ENCODE measurements at places on chromosomes 7 and 10.

DNA sequence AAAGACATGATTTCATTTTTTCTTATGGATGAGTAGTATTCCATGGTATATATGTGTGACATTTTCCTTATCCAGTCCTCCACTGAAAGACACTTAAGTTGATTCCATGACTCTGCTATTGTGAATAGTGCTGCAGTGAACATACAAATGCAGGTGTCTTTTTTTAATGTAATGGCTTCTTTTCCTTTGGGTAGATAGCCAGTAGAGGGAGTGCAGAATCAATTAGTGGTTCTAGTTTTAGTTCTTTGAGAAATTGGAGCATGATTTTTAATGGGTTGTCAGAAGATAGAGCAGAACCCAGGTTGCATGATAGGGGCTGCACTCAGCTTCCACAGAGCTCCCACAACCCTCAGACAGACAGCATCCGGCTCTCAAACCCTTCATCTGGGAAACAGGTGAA is 152.9 kb upstream of the PLXDC2 start:
- DNase-seq = no peak

DNA sequence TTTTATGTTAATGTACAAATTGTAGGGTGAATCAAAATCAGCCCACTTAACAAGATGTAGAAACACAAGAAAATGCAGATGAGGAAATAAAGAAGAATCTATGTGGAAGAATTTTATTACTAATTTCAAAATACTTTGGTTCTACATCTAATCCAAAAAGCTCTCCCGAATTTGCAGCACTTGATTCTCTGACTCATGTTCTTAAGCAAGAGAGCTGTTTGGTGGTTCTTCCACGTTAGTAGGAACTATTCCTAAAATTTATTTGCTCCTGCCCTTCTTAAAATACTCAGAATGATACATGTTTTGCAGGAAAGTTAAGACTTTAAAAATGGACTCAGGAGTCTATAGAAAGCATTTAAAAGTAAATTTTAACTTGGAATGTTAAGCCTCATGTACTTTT is 91.8 kb downstream of the ZMYND11 start:
- DNase-seq = no peak

- DNase-seq = no peak
Measured at GRCh38 chr10:26801831-26802230, 58.9 kb downstream of the ABI1 start.

DNA sequence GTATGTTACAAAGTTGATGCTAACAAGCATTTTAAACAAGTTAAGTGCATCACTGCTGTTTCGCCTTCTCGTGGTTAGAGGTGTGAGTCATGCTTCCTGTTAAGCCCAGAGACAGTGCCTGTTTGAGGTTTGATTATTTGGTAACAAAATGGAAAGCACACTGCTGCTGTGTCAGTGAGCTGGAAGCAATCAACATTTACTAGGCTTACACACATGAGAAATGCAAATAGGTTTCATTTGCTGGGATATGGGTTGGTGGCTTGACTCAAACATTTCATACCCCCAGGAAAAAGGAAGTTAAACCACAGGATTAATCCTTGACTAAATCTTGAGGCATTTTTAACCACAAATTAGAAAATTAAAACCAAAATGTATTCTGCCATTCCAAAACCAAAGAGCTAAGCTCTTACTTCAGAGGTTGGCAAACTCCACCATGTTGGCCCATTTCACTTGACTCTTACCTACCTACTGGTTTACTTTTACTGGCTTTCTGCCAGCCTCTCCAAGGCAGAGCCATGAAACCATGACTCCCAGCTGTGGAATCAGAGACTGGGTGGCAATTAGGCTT is 139.2 kb downstream of the ETV1 start:
- peak; percentile 98 for DNase-seq

- DNase-seq = no peak
Measured at GRCh38 chr10:69421611-69422308, 5.0 kb upstream of the TACR2 start.

DNA sequence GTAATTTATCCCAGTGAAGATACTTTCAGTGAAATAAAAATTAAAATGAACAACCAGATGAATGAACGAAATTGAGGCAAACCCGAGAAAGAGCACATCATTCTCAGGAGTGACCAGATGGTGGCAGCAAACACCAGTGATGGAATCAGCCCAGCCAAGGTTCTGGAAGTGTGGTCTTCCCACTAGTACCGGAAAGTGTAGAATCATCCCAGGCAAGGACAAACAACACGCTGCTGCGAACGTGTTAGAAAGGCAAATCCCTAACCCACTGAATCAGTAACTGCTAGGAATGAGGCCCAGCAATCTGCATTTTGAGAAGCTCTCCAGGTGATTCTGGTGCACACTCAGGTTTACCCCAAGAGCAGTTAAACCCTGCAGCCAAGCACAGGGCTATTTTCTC is 15.5 kb upstream of the SLC18A3 start:
- peak; percentile 69 for DNase-seq

GRCh38 chr10:33889371-33889770 is 554.9 kb upstream of the NRP1 start:
- DNase-seq = no peak

DNA sequence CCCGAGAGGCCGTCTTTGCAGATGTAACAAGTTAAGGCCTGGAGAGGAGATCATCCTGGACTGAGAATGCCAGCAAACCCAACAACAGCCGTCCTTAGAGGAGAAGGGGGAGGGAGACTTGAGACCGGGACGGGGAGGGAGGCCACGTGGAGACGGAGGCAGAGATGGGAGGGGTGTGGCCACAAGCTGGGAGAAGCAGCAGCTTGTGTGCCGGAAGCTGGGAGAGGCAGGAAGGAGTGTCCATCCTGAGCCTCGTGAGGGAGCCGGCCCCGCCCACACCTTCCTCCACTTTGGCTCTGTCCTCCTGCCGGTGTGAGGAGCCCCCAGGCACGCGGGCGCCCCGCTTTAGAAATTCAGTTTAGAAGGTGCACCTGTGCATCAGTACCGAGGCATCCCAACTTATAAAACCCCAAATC is 95.7 kb downstream of the DNAJB6 start:
- DNase-seq = peak; percentile 80

- no peak for DNase-seq
Measured at GRCh38 chr7:47561715-47562446, 20.0 kb downstream of the TNS3 start.

DNA sequence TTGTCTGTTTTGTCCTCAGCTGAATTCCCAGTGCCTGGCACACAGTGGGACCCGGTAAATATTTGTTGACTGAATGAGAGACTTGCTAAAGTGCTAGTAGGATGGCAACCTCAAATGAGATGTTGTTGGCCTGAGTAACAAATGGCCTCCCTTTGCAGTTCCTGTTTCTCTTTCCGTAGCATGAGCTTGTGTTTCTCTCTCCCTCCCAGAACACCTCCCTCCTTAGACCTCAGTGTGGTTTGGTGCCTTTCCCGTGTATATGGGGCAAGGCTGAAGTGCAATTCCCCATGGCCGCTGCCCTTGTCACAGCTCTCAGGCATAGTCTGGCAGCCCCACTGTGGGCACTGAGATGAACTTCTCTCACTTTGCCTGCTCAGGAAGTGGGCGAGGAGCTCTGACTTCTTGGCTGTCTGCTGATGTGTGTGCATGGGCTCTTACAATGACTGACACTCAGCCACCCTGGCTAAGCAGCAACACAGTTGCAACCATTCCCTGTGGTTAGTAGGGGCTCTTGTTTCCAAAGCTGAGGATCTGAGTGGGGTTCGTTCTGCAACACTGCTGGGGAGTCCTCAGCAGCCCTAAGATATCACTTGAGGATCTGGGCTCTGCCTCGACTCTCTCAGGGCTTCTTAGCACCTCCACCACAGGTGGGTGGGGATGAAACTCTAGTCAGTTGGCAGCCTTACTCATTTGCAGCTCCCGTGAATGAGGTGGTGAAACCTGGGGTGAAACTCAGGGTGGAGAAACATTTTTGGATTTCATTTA is 136.1 kb downstream of the ICA1 start:
- DNase-seq = no peak

DNA sequence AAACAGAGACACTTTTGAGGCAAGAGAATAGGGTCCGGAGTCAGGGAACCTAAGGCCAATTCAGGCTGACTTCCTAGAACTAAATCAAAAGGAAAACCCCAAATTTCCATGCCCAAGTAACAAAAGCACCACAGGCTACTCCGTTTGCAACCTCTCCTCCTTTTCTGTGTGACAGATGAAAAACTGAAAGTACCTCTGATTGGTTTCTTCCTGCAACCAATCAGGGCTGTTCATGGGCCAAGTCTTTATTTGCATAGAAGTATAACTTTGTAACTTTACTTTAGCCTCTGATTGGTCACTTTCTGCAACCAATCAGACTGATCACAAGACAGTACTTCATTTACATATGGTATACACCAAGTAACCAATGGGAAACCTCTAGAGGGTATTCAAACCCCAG is 239.9 kb upstream of the KCND2 start:
- peak; percentile 93 for DNase-seq

- DNase-seq = peak; percentile 70
Measured at GRCh38 chr7:119197877-119198527, 973.5 kb downstream of the ANKRD7 start.

DNA sequence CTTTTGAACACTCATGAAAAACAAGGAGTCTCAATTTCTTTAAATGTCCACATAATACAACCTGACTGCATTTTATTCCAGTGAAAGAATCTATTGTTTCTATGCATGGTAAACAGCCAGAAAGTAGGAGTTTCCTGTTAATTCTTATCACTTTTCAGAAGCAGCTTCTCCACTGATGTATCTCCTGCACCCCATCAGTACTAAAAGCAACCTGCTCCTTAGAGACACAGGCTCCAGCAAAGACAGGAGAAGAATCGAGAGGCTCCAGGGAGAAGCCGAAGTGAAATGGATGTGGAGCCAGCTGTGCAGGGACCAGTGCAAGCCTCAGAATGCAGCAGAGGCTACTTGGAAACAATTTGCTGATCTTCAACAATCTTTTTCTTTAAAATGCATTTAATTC is 16.4 kb upstream of the C10orf120 start:
- no peak for DNase-seq

DNA sequence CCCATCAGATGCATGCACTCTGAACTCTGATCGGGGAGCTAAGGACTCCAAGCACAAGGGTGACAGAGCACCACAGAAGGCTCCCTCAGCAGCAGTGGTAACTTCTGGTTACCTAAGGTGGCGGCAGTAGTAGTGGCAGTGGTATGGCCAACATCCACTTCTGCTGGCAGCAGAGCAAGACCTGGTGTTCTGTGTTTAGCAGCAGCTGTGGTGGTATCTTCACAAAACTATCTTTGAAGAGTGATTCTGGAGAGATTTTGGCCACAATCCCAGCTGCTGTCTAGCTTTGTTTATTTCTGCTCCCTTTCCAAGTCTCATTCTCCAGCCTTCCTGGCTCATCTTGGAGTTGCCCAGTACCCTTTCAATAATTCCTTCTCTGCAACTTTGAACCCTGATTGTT is 102.4 kb upstream of the LRGUK start:
- no peak for DNase-seq

DNA sequence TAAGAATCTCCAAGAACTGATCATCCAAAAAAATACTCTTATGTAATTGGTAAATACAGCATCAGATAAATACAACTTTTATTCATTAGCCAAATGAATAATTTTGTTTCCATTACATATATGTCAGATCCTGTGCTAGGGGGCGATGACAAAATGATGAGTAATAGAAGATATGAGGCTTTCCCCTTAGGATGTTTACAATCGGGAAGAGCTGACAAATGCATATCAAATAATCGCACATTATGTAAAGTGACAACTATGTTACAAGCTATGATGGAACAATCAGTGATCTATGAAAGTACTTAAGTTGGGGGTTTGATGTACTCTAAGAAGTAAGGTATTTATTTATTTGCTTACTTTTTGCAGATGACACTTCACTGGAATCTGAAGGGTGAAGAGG is 465.6 kb upstream of the VSTM2A start:
- DNase-seq = peak; percentile 18

DNA sequence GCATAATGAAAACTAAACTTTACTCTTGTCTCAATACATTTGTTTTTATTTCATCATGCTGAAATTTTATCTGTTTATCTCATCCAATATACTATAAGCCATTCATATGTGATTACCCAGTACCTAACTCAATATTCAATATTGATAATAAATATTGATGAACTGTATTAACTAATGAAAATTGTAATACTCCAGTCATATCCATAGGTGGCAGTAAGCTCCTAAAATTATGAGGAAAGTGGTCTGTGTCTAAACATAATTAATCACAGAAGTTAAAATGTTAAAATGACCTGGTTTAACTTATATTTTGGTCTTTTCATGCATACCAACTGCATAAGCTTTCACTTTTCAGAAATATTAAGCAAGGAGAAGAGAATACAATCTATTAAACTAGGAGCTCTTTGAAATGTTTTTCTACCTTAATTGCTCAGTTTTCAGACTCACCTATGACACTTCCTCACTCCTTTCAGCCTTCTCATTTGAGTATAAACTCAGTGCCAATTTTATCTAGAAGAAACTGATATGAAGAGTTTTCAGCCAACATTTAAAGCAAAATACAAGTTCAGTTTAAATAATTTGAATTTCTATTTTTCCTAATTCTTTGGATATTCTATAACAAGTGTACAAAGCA is 30.5 kb upstream of the VWDE start:
- DNase-seq = no peak

DNA sequence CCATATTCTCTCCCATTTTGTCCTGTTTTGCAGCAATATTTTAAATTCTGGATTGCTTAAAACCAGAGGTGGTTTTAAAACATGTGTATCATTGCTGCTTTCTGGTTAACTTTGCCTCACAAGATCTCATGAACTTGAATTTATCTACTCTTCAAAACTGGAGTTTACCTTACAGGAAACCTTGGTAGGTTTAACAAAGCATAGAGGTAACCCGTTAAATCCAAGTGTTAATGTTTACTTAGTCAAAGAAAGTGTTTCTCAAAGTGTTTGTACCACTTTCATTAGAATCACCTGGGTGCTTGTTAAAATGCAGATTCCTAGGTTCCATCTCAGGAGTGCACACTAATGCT is 44.0 kb upstream of the VDAC2 start:
- DNase-seq = no peak

GRCh38 chr10:96208271-96208670 is 63.1 kb downstream of the BLNK start:
- DNase-seq = no peak

GRCh38 chr10:22473044-22473443 is 127.7 kb downstream of the SPAG6 start:
- no peak for DNase-seq

DNA sequence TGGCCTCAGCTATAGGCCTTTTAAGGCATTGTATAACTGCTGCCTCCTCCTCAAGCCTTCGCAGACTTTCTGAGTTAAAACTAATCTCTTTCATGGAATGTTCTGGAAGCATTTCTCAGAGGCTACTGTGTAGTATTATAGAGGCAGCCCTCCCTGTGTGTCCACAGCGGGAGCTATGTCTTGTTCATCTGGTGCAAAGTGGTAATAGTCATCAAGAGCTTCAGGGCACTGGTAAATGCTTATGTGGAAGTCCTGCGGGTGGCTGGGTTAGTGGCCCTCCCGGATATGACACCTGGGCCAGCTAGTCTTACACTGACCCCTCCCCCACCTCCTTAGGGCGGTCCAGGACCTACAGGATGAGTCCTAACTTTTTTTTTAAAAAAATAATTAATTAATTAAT is 2.2 kb upstream of the ABHD11 start:
- DNase-seq = no peak

Measured in A172 (cell line).